ENCODE measurements at places on chromosomes 12 and 14. TPM values are rescaled to one million over a fixed set of nuclear protein-coding genes. Genes with fewer than 3 reads are reported as not detected.

Gene FGF23
- total RNA-seq, result not detected

Gene ESRRB
- not detected for total RNA-seq

Gene PTCSC3
- not detected for total RNA-seq

Gene DCN
- 16.2 TPM for total RNA-seq

DNA sequence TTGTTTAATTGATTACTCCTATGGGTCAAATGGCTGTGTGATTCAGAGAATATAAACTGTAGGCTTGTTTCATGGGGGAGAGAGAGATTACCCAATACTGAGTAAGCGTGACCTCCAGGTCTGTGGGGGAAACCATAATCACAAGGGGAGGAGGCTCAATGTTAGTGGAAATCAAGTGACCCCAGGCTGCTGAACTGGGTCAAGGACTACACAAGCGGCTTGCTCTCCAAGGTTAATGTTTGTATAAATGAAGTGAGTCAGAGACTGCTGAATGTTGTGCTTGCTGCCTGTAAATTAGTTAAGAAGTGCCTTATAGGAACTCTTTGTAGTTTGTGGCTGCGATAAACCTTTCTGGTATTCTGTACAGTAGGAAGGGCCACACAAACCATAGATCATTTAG, 479.7 kb downstream of the AACS start:
- no peak for DNase-seq

GRCh38 chr12:120225852-120226640, 25.1 kb upstream of the RPLP0 start:
- no peak for DNase-seq

- no peak for DNase-seq
Measured at GRCh38 chr14:36700651-36701050, 39.0 kb downstream of the PAX9 start.

- no peak for DNase-seq
Measured at GRCh38 chr12:6560501-6561205, 4.8 kb upstream of the IFFO1 start.

GRCh38 chr12:4518106-4518728, 20.5 kb upstream of the RAD51AP1 start:
- no peak for DNase-seq

GRCh38 chr12:30952015-30952414, 25.5 kb downstream of the TSPAN11 start:
- DNase-seq, result no peak

- no peak for DNase-seq
Measured at GRCh38 chr12:112307317-112308011, 74.8 kb downstream of the HECTD4 start.

DNA sequence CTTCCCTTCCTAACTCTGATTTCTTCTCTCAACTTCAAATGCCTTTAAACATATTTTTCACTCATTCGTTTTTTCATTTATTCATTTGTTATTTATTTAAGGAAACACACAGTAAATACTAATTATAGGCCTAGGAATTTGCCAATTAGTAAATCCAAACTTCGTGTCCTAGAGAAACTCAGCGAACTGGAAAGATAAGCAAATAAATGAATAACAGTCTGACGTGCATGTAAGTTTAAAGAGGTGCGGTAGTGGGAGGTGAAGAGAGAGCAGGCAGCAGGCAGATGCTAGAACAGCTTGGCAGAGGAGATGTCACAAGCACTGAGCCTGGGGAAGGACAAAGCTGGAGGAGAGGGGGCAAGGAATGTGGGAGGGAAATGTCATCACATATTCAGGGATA, 228.2 kb downstream of the DPY19L2 start:
- no peak for DNase-seq

GRCh38 chr12:23555825-23556207, 393.7 kb downstream of the SOX5 start:
- DNase-seq, result no peak

- DNase-seq, result no peak
Measured at GRCh38 chr12:27766587-27766986, 13.4 kb upstream of the KLHL42 start.

- no peak for DNase-seq
Measured at GRCh38 chr14:74391479-74391878, 34.5 kb downstream of the SYNDIG1L start.

DNA sequence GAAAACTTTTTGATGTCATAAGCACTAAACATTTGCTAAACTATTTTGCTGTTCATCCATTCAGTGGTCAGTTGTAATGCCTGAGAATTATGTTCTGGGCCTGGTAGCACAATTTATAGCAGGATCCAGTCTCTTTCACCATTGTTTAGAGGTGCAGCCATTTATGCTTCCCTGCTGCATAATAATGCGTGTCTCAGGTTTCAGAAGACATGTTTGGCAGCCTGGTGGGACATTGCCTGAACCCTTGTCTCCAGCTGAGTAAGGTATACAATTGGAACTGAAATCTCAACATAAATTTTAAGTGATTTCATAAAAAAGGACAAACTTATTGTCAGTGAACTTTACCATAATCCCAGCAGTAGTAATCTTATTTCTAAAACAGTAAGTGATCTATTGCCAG, 94.8 kb downstream of the POLR3B start:
- no peak for DNase-seq

DNA sequence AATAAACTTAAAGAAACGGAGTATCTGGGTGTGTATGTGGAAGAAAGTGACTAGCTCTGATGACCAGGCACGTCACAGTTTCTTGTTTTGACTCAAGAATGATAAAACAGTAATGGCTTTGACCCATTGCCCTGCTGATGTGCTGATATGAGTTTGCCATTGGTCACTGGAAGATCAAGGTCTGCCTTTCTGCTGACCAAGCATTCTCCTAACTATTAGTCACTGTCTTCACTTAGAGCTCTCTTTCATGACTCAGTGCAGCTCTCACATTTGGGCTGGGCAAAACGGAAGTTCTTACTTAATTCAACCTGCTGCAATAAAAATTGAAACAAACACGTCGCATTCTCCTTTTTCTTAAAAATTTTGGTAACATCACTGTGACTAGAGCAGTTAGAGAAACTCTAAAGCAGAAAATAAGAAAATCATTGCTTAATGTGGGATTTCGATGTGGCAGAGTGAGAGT, 366.7 kb downstream of the BTG1 start:
- peak; percentile 33 for DNase-seq

DNA sequence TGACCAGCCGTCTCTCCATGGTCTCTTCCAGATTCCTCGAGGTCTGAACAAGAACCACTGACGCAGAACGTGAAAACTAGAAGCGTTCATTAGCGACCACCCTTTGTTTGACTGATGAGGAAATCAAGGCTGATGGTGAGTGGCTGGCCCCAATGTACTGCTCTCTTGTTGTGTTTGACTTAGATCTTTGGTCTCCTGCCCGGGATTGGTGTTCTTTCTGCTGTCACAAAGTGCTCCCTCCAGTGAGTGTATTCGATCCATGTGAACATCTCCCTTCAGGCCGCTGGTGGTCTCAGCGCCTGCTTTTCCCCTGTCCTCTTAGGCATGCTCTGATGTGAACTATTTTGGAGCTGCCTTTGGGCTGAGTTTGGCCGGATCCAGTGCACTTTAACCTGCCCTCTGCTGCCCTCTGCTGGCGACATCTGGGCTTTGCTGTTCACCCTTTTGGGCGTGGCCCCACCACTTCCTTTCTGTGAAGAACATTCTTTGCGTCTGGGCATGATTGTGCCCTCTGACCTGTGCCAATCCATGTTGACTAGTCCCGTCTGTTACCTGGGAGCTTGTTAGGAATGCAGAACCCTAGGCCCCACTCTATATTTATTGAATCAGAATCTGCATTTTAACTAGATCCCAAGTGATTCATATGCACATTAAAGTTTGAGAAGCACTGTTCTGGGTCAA, 279.1 kb downstream of the TTC6 start:
- DNase-seq, result peak; percentile 48

DNA sequence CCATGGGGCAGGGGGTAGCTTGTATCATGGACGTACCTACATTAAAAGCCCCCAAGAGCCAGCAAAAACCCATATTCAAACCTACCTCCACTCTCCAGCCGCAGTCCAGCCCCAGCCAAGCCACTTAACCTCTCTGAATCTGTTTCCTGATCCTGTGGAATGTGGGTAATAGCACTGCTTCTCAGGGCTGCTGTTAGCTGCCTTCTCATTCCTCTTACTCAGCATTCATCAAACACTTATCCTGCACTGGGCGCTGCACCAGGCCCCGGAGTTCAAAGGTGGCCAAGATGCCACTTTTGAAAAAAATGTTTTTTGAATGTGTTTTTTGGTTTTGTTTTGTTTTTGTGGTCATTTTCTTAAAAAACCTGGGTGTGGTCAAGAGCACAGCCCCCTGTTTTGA, 237.4 kb downstream of the CHST11 start:
- no peak for DNase-seq
